ENCODE measurements at places on chromosomes 3 and 15.

DNA sequence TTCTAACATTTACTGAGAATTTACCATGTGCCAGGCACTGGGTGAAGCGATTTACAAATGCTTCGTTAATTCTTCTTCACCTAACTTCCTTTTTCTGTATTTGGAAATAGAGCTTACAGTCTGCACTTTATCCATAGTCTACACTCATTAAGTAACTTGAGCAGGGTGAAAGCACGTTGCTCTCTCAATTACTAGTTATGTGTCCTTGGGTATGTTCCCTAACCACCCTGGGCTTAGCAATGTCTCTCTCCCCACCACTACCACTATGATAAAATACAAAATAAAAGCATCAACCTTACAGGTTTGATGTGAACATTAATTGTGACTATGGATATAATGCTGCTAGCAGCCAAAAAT, 172.9 kb upstream of the SLC2A2 start:
- no peak for DNase-seq
- peaks cover 22% of the 10 kb centered on the region for H3K36me3 ChIP-seq
- peaks cover 10% of the 10 kb centered on the region for H3K4me1 ChIP-seq
- no peak overlapping the region for H3K4me3 ChIP-seq

DNA sequence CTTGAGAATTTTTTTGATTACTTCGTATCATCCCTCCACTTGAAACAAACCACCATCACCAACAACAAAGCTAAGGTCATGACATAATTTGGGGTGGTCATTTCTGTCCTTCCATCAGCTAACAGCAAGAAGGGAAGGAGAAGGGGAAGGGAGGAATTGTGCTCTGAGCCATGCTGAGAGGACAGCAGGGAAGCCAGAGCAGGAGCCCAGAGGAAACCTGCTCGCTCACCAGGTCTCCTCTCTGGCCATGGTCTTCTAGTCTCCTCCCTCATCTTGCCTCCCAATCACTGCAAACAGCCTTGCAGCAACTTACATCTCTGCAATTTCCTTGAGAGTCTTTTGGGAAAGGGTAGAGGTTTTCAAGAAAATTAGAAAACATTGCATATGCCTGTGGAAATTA, 196.7 kb downstream of the SSR3 start:
- H3K27me3 ChIP-seq, result peaks cover 6% of the 10 kb centered on the region
- H3K36me3 ChIP-seq, result no peaks in the 10 kb centered on the region
- H3K4me3 ChIP-seq, result no peak overlapping the region
- H3K27ac ChIP-seq, result no peak overlapping the region
- H3K4me1 ChIP-seq, result no peaks in the 10 kb centered on the region

DNA sequence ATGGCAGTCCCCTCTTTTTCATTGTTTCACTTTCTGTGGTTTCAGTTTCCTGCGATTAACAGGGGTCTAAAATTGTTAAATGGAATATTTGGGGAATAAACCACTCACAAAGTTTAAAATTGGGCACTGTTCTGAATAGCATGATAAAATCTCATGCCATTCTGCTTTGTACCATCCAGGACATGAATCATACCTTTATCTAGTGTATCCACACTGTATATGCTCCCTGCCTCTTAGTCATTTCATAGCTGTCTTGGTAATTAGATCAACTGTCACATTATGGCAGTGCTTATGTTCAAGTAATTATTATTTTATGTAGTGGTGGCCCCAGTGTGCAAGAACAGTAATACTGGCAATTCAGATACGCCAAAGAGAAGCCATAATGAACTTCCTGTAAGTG, 734.5 kb downstream of the ZPLD1 start:
- no peak overlapping the region for H3K4me3 ChIP-seq
- no peak overlapping the region for H3K27ac ChIP-seq
- no peaks in the 10 kb centered on the region for H3K4me1 ChIP-seq
- H3K36me3 ChIP-seq, result no peaks in the 10 kb centered on the region
- H3K27me3 ChIP-seq, result no peaks in the 10 kb centered on the region
- no peak for DNase-seq

DNA sequence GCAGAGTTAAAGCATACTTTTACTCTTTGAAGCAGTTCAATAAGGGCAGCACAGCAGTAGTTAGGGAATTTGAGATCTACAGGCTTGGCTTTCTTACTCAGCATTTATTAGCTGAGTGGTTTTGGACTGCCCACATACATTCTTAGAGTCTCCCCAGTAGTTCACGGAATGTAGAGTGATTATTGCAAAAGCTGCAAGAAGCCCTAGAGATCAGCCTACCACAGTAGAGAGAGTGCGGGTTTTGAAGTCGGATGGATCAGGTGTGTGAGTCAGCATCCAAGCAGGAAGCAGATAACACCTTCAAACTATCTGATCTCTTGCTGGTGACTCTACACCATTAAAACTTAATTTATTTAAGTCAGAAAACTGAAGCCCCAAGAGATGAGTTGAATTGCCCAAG, 171.9 kb downstream of the SYNPR start:
- H3K4me3 ChIP-seq, result no peak overlapping the region
- H3K36me3 ChIP-seq, result no peaks in the 10 kb centered on the region
- no peak for DNase-seq
- no peak overlapping the region for H3K27ac ChIP-seq

DNA sequence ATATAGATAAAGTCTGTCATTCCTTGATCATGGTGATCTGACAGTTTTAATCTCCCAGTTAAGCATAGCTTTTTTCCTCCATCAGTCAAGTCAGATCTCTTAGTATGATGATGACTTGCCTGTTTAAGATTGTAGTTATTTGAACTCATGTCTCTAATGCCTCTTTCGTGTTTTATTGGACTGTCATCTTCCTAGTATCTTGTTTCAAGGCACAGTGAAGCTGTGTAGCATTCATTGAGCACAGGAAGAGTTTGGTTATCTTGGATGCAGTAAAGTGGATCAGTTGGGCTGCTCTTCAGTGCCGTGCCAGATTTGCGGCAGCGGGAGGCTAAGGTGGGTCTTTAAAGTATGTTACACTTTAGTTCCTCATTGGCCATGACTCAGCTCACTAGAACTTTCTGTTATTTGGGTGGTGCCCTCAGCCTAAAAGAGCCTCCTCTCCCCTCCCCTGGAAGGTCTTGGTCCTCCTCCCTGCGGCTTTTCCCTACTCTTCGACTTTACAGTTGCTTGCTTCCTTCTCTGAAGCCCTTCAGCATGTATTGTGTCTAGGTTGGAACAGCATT, 45.7 kb upstream of the SKOR1 start:
- no peak overlapping the region for H3K4me3 ChIP-seq
- no peaks in the 10 kb centered on the region for H3K36me3 ChIP-seq
- H3K27ac ChIP-seq, result no peak overlapping the region
- no peaks in the 10 kb centered on the region for H3K27me3 ChIP-seq
- peaks cover 20% of the 10 kb centered on the region for H3K4me1 ChIP-seq

GRCh38 chr15:76931397-76932134, at the start of gene RCN2:
TSS of gene RCN2 (plus strand) at chr15:76931749. CDS start at chr15:76931842, 93 bp downstream.
- DNase-seq, result peak; percentile 96
- H3K4me3 ChIP-seq, result peak within 1 kb of the TSS; percentile 81
- H3K36me3 ChIP-seq, result peaks cover 19% of the 10 kb centered on the region

GRCh38 chr3:183895296-183895695, 10.6 kb upstream of the PARL start:
- H3K27me3 ChIP-seq, result peaks cover 7% of the 10 kb centered on the region
- no peaks in the 10 kb centered on the region for H3K4me1 ChIP-seq
- DNase-seq, result peak; percentile 38
- H3K27ac ChIP-seq, result no peak overlapping the region
- H3K36me3 ChIP-seq, result no peaks in the 10 kb centered on the region
- no peak overlapping the region for H3K4me3 ChIP-seq

DNA sequence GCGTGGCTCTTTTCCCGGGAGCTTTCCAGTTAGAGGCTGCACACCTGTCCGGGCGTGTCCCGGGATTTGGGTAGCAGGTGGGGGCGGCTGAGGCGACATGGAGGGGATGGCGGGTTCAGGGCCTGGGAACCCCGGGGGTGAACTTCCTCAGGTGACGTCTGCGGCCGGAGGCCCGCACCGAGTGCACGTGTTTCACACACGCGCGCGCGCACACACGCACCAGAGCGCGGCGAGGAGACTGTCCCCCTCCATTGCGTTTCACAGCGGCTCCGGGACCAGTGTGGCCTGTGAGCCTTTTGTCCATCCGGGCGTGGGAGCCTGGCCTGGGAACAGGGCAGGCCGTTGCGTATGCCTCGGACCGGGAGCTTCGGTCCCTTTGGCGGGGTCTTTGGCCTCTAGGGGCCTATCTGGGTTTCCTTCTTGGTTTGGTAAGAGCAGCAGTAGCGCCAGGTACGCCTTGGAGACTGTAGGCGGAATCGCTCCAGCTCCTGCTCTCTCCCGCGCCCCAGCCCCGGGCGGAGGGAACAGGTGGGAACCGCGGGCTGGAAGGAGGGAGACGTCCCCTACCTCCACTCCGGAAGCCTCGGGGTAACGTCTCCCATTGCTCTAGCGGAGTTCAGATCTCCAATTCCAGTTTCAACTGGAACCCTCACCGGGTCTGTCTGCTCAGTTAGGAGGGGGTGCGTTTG, 220.0 kb downstream of the MEIS2 start:
- DNase-seq, result no peak
- H3K27ac ChIP-seq, result no peak overlapping the region
- peaks cover 78% of the 10 kb centered on the region for H3K27me3 ChIP-seq
- H3K4me3 ChIP-seq, result no peak overlapping the region
- peaks cover 31% of the 10 kb centered on the region for H3K4me1 ChIP-seq
- no peaks in the 10 kb centered on the region for H3K36me3 ChIP-seq

DNA sequence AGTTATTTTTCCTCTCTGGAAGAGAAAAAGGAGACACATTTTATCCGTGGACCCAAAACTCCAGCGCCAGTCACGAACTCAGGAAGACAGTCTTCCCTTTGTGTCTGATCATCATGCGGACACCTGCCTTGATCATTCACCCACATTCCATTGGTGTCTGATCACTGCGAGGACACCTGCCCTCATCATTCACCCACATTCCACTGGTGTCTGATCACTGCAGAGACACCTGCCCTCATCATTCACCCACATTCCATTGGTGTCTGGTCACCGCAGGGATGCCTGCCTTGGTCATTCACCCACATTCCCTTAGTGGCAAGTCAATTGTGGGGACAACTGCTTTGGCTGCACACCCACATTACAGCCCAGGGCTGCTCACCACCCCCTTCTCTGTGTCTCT, 148.9 kb downstream of the ROBO1 start:
- H3K27me3 ChIP-seq, result no peaks in the 10 kb centered on the region
- no peaks in the 10 kb centered on the region for H3K4me1 ChIP-seq
- DNase-seq, result no peak
- no peak overlapping the region for H3K4me3 ChIP-seq
- no peak overlapping the region for H3K27ac ChIP-seq

- H3K36me3 ChIP-seq, result no peaks in the 10 kb centered on the region
- no peak for DNase-seq
- no peaks in the 10 kb centered on the region for H3K27me3 ChIP-seq
- H3K4me3 ChIP-seq, result no peak overlapping the region
Measured at GRCh38 chr3:176651622-176652021, 545.7 kb downstream of the TBL1XR1 start.

GRCh38 chr15:91790836-91791235, 62.7 kb upstream of the SLCO3A1 start:
- no peak overlapping the region for H3K4me3 ChIP-seq
- H3K27ac ChIP-seq, result no peak overlapping the region
- no peaks in the 10 kb centered on the region for H3K36me3 ChIP-seq
- DNase-seq, result no peak
- peaks cover 14% of the 10 kb centered on the region for H3K27me3 ChIP-seq

GRCh38 chr3:178072391-178073305, 463.6 kb upstream of the KCNMB2 start:
- DNase-seq, result no peak
- no peaks in the 10 kb centered on the region for H3K36me3 ChIP-seq
- no peak overlapping the region for H3K4me3 ChIP-seq
- no peak overlapping the region for H3K27ac ChIP-seq
- H3K4me1 ChIP-seq, result peaks cover 7% of the 10 kb centered on the region
- H3K27me3 ChIP-seq, result no peaks in the 10 kb centered on the region

DNA sequence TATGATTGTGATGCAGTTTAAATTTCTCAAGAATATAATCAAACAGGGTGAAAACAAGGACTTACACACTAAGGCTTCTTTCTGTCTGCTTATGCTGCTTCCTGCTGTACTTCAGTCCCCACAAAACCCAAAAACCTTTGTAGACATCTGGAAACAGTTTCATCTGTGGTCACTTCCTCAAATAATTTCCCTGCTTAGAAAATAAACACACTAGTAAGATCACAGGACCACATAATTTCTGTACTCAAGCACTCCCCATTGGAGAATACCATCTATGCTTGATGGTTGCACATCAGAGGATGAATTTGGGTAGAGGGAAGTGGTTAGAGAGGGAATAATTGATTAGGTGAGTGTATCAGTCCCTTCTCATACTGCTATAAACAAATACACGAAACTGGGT, 266.2 kb downstream of the LSAMP start:
- no peaks in the 10 kb centered on the region for H3K36me3 ChIP-seq
- no peaks in the 10 kb centered on the region for H3K4me1 ChIP-seq
- no peak for DNase-seq

- H3K4me1 ChIP-seq, result no peaks in the 10 kb centered on the region
- H3K27ac ChIP-seq, result no peak overlapping the region
- H3K27me3 ChIP-seq, result peaks cover 9% of the 10 kb centered on the region
Measured at GRCh38 chr3:13559764-13560525, 11.0 kb downstream of the FBLN2 start.
